ENCODE measurements at places on chromosomes 6 and 20.

DNA sequence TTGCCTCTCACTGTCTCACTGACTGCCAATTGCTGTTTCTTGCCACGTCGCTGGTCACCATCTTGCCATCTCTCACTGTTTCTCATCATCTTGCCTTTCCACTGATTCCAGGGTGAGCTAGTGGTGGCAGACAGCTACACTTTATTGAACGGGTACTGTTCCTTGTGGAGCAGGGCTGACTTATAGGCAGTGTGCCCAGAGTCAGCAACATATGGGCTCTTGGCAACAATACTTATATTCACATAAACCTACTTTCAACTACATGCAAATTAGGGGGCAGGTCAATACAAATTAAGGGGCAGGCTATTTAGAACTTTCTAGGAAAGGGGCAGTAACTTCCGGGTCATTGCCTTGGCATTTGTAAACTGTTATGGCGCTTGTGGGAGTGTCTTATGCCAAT, 186.2 kb upstream of the SYNDIG1 start:
- DNase-seq = no peak

GRCh38 chr6:164258421-164258820, 843.9 kb downstream of the QKI start:
- DNase-seq = no peak

DNA sequence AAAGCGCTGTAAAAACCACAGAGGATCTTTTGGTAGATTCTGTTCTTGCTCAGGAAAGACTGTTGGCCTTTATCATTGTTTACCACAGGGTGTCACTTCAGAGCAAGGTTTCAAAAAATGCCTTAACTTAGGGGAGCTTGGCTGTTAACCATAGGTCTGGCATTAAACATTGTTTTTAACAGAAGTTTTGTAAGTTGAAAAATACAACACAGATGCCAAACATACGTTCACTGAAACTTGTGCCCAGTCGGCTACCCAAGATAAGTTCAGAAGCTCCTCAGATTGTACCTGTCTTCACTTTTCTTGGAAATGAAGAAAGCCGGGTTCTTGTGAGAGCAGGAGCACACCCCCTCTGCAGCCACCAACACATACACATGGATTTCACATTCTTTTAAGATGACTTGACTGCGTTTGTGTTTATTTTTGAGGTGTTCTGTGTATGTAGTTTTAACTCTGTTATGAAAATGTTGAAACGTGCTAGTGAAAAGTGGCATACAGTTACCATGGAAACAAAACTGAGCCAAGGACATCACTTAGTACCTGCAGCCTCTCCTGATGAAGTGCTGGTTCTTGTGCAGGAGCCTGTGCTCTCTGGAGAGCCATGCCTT, 64.9 kb downstream of the SYCP2L start:
- DNase-seq = no peak

DNA sequence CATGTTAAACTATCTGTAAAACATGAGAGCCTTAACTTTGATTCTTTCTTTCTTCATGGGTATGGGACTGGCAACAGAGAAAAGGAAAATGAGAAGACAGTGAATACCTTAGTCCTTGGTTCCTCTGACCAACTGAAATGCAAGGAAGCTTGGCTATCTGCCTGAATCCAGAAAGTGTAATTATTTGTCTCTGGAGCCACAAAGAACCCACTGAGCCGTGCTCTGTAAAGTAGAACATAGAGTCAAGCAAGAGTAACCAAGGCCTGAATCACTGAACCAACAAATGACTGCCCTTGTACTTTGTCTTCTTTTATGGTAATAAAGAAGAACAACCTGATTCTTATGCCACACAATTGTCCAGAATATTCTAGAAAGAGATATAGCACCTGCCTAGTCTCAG, 27.6 kb downstream of the PKHD1 start:
- DNase-seq = no peak

GRCh38 chr6:8225113-8225512, 122.8 kb upstream of the EEF1E1 start:
- DNase-seq = no peak

DNA sequence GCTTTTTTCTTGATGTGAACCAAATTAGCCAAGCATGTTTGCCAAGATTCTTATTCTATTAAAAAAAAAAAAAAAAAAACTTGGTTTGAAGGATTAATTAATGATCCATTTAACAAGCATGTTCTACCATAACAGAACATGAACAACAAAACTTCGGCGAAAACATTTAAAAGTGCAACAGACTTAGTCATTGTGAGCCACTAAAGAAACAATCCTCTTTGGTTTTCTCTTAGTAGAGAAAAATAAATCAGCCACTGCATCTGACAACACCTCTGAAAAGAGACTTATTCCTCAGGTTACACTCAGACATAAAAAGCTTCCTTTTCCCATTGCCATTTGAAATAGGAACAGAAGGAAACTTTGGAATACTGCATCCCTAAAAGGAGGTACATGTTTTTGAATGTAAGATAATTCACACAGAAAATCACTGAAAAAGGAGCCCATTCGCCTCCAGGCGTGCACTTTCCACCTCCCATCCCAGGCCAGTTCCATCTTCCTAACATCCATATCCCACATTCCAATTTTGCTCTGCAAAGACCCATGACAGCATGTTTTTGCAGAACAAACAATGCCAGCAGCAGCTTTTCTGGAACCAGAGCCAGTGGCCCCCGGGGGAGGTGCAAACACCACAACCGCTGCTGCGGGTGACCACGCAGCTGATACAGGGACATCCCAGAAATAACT, 79.5 kb downstream of the ZMYND8 start:
- DNase-seq = no peak

GRCh38 chr6:43963203-43963602, 164.0 kb downstream of the MRPL14 start:
- DNase-seq = no peak

DNA sequence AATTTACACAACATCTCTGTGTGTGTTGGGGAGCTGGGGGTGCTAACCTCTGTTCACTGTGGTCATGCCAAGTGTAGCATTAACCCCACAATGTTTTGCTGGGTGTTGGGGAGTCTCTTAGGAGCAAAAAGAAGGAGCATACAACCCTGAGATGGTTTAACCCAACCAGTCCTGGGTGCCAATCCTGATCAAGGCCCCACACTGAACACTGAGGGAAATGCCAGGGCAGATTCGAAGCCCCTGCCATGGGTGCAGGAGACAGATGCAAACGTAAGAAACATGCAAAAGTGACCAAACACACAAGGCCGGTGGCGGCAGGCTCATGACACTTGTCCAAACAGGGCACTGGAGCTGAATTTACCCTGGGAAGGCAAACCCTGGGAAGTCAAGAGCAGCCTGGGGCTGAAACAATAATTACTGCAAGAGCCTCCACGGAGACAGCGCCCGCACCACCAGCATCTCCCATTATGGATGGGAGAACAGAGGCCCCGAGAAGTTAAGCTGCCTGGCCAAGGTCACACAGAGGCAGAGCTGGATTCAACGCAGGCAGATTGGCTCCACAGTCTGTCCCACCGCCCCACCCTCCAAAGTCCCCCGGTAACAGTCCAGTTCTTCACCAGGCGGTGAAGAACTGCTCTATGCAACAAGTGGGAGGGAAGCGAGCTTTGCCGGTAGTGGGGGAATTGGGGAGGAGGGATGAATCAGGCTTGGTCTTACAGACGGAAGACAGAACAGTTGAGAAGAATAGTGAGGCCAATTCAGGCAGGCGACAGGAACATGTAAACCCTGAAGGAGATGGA, 8.5 kb downstream of the ACSS1 start:
- no peak for DNase-seq

- DNase-seq = no peak
These were observed 119.1 kb upstream of the ADGRF1 start for GRCh38 chr6:47161176-47161687.

GRCh38 chr6:92684386-92684785, 735.0 kb downstream of the EPHA7 start:
- DNase-seq = no peak

DNA sequence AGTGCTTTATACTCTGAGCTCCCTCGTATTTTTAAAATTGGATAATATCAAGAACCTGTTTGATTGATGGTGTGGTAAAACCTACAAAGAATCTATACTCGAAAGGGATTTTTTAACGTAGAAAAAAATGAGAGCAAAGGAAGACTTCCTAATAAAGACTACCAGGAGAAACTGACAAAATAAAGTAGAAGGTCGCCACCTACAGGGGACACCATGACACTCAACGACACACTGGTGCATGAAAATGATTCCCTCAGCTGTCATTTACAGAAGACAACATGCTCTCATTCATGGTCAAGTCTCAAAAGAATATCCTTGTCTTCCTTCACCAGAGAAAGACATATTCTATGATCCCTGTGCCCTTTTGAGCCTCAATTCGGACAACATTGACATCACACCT, 10.1 kb upstream of the NHSL1 start:
- DNase-seq = no peak

- DNase-seq = no peak
These were observed 18.8 kb downstream of the ZNF292 start for GRCh38 chr6:87174078-87174579.

DNA sequence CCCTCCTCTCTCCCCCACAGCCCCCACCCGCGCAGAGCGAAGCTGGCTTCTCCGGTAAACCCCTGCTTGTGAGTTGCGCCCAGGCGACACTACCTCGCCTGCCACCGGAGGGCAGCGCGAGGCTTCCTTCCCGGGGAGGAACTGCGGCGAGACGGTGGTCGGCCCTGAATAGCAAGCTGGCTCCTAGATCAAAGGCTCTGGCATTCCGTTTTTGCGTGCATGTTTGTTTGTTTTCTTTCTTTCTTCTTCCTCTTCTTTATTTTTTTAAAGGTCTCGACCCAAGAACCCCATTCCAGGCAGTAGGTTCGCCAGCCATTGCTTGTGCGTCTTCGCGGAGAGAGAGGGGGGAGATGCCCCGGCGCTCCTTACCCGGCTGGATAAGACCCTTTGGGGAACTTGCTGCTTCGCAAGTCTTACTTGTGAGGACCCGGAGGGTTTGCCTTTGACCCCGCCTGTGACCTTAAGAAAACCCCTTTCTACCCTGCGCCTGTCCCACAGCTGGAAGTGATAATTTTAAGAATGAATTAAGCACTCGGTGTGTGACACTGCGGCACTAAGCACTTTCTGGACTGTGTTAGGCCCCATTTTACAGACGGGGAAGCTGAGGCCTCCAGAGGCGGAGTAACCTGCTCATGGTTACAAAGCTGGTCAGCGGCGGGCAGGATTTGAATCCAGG, 92.7 kb upstream of the SIRPA start:
- DNase-seq = no peak

DNA sequence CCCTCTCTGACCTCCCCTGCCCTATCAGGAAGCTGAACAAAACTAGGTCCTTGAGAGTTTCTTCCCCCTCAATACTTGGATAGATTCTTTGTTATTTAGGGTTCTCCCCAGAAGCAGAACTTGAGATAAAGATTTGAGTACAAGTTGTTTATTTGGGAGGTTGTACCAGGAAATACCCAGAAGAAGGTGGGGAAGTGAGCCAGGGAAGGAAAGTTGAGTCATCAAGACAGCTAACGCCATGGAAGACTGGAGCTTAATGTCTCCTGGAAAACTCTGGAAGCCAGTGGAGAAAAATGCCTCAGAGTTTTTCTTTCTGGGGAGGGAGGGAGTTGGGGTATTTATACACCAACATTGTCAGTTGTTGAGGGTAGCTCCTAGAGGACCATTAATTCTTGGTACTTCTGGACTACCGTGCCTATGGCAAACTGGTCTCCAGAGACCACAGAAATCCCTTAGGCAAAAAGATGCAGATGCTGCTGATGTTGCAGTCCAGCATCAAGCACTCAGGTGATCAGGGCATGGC, 102.6 kb upstream of the ZFP64 start:
- DNase-seq = no peak

GRCh38 chr6:19380293-19380692, 456.9 kb upstream of the ID4 start:
- no peak for DNase-seq

- DNase-seq = no peak
These were observed 59.7 kb downstream of the TFAP2A start for GRCh38 chr6:10355115-10355702.

DNA sequence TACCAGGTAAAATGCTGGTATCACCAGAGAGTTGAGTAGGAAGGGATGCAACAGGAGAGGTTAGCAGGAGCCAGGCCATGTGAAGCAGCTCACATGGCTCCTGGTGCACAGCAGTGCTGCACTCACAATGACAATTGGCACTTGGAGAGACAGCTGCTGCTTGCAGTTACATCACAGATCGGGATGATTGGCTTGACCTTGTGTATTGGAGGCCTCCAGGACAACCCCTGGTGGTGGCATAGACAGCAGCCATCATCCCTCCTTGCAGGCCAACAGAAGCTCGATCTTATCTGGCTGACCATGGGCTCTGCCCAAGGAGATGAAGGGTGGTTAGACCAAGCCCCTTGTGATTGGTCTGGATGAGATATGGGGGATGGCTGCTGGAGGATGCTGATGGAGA, 73.0 kb downstream of the EYA2 start:
- DNase-seq = no peak

GRCh38 chr6:137227871-137228302, 8.7 kb upstream of the IFNGR1 start:
- no peak for DNase-seq

GRCh38 chr6:40999569-40999968, 39.5 kb downstream of the UNC5CL start:
- no peak for DNase-seq

GRCh38 chr6:166419717-166420116, 37.0 kb upstream of the MPC1 start:
- DNase-seq = no peak

- no peak for DNase-seq
These were observed 52.2 kb upstream of the UNC93A start for GRCh38 chr6:167238694-167239467.

GRCh38 chr20:5222919-5223634, 93.7 kb downstream of the PROKR2 start:
- DNase-seq = no peak

- DNase-seq = no peak
These were observed at the start of gene TMEM244 for GRCh38 chr6:129860908-129861665. TSS of gene TMEM244 (minus strand) at chr6:129861315. CDS start at chr6:129861188, 127 bp downstream.

GRCh38 chr6:103799971-103800670, 1059.6 kb downstream of the HACE1 start:
- DNase-seq = no peak

DNA sequence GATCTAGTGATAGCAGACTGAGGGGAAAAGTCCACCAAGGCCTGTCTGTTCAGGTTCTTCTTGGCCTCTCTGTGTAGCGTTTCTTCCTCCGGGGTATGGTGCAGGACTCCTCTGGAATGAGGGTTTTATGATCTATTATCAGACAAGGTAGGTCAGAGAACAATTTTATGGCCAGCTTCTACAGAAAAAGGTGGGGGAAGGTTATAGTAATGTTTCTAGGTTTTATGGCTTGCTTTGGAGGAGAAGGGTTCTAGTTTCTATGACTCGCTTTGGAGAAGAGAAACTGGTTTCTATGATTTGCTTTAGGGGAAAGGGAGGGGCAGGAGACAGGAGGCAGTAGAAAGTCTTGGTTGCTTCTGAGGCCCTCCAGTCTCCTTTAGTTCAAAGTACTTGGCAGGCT, 144.8 kb upstream of the LAMA2 start:
- DNase-seq = no peak

DNA sequence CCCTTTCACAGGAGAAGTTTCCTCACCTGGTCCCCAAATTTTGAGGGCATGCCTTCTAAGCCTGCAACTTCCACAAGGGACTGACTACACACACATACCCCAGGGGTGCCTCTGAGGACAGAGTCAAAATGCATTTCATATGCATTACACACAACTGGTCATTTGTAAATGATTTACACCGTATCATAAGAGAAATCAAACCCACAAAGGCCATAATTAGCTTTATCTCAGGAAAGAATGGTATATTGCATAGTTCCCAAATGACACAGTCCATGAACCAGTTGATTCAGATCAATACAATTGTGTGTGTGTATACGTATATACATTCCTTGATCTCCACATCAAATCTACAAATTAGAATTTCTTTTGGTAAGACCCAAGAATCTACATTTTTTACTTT, 203.3 kb upstream of the PRDM1 start:
- DNase-seq = no peak

GRCh38 chr6:74611220-74611619, 594.6 kb downstream of the COL12A1 start:
- no peak for DNase-seq

Data from NCI-H2081 treated with DMSO at 0.1 percent for 48 hours (cell line).